ENCODE measurements at places on chromosomes 7 and 10.

- DNase-seq, result no peak
Measured at GRCh38 chr7:35727571-35727970, 32.6 kb upstream of the HERPUD2 start.

DNA sequence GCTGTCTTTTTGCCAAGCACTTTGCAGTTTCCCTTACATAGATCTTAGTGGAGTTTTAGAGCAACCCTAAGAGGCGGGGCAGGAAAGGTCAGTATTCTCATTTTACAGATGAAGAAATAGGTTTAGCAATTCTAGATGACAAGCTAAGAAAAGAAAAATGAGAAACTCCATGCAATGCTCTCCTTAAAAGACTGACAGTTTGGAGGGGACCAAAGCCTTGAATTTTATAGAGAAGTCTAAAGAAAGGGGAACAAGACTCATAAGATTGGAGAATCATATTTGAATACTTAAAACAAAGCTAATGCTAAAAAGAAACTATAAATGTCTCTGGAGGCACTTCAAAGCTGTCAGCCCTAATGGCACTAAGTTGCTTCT, 19.6 kb downstream of the CEP55 start:
- DNase-seq, result no peak

GRCh38 chr10:68080853-68081431, 5.9 kb upstream of the HERC4 start:
- DNase-seq, result no peak

DNA sequence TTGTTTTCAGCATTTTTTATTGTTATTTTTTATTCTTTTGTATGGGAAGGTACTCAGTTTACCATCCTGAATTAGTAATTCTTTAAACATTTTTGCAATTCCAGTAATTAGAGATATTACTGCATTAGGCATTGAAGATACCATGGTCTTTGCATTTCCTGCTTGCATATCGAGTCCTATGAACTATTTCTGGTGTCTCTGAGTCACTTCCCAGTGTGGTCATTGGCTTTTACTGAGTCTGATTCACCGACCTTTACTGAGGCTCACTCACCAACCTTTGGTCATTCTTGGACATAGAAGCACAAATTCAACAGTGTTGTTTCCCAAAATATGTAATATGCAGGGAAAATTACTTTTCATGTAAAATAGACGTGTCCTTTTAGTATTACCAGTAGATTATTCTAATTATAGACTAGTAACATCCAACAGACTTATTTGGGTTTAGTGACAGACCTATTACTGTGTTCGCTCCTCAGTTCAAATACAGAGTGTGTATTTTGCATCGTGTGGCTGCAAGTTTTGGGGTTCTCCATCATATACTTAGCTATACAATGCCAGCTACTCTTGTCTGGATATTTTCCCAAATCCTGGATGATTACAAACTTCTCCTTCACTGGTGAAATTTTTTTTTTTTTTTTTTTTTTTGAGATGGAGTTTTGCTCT, 180.7 kb upstream of the PRSS1 start:
- DNase-seq, result no peak

DNA sequence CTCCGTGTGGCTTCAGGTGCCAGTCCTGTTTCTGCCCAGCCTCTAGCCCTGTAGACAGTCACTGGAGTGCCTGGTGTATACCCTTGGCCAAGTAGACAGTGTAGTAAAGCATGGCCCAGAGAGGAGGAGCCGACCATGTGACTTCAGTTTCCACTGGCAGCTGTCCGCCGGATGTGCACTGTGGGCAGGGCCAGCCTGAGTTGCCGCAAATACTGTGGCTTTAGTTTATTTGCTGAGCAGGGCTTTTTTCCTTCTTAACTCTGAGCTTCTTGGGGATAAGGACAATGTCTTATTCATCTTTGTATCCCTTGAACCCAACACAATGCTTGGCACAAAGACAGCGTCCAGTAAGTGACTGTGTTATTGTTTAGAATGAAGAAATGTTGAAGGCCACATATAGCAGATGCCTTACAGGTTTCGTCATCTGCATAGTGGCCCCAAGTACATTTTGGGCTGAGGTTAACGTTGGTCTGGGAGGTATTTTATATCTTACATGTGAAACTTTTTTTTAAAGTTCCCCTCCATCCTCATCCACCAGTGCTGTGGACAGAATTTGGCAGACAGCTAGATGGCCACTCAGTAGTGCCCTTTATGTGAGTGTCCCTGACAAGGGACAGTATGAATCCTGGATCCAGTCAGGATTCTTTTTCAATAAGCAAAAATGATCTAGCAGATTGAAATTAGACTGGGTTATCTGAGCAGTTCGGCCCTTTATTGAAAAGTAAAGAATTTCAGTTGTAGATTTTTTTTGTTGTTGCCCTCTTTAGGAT, 40.6 kb downstream of the CYP17A1 start:
- no peak for DNase-seq

DNA sequence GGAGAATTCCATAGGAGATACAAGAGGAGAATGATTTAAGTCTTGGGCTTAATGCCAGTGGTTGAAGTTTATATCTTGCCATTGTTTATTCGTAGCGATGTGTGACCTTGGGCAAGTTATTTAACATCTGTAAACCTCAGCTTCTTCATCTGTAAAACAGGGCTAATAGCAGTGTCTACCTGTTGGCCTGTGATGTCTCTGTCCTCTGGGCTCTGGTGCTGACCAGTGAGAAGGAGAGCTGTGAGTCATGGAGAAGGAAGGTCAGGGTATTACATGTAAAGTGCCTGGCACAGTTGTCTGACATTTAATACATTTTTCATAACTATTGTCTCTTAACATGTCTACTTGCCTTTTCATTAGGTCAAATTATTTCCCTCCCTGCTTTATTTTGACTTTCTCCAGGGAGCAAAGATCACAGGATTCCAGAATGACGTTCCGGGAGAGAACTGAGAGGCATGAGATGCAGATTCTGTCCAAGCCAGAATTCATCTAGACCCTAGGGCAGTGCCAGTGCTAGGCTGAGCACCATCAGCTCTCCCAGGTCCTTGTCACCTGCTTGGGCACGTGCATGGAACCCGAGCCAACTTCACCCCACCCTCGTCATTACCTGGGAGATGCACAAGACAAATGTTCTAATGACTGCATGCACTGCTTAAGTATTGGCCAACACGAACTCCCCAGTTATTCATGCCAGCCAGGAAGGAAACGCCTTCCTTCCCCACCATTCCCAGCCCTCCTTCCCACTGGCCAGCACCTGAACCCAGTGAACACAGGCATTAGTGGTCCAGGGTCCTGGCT, 187.9 kb downstream of the DPY19L1 start:
- no peak for DNase-seq

DNA sequence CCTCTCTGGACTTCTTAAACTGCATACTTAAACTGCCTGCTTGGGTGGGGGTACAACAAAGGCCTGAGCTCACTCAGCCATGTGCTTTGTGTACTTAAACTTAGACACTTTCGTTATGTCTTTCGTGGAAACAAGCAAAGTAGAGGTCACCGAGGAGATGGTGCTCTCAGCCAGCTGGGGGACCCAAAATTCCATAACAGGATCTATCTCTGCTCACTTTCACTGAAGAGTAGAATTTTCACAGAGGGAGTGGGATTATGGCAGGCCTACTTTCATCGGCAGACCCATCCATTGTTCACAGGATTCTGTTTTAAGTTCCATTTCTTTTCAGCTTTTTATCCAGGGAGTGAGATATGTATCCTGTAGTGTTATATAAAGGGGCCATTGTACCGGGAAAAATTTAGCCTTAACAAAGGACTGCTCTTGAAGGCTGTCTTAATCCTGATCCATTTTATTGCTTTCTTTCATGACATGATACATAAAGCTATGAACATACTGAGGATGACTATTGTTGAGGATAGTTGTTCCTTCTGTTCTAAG, 370.0 kb upstream of the GHITM start:
- DNase-seq, result no peak

DNA sequence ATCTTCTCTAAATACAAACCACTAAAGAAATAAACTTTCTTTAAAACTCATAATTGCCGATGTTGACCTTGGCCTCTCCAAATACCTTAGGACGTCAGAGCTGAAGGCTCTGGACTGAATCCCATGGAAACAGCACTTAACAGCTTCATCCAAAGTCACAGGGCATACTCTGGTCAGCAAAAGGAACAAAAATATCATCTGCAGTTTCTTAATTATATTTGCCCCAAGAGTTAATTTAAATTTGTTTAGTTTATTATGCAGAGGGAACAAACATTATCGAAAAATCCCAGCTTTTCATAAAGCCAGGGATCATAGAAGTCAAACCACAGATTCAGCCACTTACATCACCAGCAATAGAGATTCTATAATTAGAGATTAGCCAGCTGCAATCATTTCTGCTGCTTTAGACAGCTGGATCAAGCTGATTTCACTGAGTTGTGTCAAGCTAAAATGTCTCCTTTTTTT, 20.5 kb upstream of the FAM13C start:
- DNase-seq, result no peak

GRCh38 chr10:25666276-25666675, 267.8 kb upstream of the MYO3A start:
- no peak for DNase-seq

DNA sequence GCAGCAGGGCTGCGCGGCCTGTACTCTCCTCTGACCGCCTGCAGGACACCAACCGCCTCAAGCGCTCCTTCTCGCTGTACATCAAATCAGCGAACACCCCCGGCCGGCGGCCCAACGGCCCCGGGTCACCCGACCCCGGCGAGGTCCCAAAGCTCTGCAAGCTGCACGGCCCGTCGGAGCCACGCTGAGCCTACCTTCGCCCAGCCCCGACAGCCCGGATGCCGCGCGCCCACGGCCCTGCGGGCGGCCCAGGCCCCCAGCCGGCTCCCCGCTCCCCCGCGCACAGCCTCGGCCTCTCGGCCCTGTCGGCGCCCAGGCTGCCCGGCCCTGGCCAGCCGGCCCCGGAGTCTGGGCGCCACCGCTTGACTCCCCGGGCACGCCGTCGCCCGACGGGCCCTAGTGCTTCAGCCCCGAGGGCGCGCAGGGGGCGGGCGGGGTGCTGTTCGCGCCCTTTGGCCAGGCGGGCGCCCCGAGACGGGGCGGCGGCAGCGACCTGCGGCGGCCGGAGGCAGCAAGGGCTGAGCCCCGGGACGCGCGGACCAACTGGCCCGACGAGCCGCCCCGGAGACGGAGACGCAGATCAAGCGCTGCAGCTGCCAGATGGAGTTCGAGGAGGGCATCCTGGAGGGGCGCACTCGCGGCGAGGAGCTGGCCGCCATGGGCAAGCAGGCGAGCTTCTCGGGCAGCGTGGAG, 11.1 kb upstream of the SEC24C start:
- DNase-seq, result no peak

GRCh38 chr10:33335801-33336581, 1.5 kb upstream of the NRP1 start:
- no peak for DNase-seq

DNA sequence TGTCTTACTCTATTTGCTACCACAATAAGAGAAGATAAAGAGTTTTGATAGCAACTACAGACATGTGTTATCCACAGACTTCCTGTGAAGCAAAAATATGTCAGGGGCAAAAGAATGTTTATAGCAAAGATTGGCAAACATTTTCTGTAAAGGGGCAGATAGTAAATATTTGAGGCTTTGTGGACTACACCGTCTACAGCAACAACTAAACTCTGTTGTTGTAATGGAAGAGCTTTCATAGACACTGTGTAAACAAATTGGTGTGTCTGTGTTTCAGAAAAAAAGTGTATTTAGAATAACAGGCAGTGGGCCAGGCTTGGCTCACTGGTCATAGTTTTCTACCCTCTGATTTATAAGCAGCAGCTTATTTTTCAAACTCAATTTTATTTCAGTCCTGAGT, 521.4 kb downstream of the ANKRD7 start:
- no peak for DNase-seq

DNA sequence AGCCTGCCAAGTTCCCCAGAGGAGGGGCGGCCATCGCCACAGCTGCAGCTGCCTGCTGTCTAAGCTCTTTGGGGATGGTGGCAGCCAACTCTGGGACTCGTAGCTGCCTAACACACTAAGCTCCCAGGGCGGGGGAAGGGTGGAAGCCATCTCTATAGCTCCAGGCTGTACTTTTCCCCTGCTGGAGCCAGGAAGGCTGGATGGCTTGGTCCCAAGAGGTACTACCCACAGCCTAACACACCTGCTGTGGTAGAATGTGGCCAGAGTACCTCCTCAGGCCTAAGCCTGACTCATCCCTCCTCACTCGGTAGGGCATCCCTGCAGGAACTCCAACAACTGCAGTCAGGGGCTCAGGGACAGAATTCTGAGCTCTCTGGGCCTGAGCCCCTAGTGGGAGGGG, 151.7 kb upstream of the TAC1 start:
- no peak for DNase-seq

DNA sequence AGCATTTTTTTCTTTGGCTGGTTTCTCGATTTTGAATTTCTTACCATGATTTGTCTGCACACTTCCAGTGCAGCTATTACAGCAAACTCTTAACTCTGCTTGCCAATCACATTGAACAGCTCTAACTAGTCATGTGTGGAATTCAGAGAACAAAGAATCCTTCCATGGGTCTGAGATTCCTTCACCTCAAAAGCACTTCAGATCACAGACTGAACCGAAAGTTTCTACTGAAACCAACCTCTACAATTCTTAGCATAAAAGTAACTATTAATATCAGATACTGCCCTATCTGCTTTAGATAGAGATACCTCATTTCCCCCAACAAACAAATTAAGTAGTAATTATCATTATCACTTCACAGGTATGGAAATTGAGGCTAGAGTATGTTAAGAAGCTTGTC, 56.5 kb upstream of the SP4 start:
- no peak for DNase-seq

DNA sequence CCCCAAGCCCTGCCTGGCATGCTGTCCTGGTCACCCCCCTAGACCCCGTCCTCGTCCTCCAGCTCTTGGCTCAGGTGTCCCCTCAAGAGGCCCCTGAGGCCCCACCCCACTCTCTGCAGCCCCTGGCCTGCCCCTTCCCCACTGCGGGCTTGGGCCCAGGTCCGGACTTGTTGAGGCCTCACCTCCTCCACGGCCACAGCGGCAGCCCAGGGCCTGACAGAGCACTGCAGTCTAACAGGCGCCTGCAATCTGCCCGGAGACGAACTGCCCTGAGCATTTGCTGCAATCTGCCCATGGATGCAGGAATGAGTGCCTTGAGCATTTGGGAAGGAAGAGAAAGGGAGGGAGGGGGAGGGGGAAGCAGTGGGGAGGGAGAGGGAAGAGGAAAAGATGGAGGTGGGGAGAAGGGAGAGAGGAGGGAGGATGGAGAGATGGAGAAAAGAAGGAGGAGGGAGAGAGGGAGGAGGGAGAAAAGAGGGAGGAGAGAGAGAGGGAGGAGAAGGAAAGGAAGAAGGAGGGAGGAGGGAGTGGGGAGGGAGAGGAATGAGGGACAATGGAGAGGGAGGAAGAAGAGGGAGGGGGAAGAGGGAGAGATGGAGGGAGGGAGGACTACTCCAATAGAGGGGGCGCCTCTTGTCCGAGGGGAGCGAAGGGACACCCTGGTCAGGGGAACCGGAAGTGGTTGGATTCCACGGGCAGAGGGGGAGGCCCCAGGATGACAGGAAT, 73.9 kb downstream of the PDGFA start:
- DNase-seq, result no peak

GRCh38 chr10:124996127-124996853, 54.4 kb downstream of the ZRANB1 start:
- DNase-seq, result no peak
